ENCODE measurements at places on chromosomes 3 and 15.

DNA sequence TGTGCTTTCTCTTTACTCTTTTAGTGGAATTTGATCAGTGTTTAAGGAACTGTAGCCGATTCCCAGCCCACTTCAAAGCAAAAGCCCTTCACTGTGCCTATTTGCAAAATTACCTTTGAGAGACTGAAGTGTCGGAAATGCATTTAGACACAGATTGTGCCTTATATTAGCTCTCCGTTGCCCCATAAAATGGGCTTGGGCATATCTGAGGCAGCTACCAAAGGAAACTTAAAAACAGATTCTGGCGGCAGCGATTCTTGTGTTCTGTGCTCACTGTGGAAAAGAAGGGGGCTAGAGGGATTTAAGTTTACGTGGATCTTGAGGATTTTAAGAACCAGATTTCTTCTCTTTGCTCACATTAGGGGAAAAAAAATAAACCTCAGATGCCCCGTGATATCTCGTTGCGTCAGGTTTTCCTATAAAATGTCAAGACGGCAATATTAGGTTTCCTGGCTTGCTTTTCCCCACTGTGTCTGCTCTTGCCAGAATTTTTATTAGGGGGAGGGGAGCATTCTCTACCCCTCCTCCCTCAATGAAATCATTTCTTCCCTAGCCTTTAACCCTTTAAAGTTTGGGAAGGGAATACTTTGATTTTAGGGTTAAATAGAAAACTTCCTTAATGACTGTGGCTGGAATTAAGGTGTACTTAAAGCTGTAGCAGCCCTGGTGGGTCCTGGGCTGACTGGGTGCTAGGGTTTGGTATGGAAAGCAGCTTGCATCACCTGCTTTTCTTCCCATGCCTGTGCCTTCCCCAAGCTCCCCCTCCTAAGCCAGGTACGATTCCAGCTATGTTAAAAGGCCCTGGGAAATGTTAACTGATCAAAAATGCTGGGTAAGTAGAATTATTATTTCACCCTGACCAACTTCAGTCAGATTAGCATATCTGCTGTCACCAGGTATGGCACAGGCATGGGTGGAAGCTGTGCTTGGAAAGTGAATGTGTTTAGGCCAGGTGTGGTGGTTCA is 73.8 kb downstream of the SMAD3 start:
- DNase-seq: no peak

DNA sequence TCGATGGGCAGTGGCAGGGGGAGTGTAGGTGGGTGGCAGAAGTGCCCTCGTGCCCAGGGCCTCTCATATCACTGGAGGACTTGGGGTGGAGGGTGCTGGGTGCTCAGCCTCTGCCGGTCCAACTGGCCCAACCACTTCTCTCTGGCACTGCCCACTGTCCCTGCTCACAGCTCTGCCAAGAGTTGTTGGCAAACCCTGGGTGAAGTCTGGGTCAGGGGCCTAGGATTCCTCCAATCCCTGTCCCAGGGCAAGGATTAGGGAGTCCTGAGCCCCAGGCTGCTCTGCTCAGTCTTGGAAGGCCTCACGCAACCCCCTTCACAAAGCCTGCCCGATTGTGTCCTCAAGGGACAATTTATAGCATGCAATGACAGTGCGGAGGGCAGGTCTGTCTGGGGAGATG is 5.2 kb upstream of the PRKCD start:
- DNase-seq: no peak

GRCh38 chr15:92415639-92416297 is 22.1 kb downstream of the ST8SIA2 start:
- DNase-seq: no peak

- DNase-seq: peak; percentile 31
These were observed 426 bp downstream of the KAT2B start for GRCh38 chr3:20040548-20041196.

DNA sequence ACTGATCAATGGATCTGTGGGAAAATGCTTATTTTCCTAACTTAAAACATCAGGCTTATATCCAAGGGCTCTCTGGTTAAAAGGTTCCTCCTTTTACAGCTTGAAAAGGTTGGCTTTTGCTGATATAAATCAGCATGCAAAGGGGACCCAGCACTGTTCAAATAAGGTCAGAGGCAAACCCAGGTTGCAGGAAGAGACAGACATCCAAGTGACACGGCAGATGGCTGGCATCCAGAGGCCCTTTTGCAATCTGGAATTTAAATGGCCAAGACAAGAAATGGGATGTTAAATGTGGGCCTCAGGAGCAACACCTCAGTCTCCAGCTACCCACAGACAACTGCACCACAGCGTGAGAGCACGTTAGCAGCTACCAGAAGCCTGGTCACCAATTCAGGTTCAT is 6.3 kb downstream of the SH3BP5 start:
- DNase-seq: no peak

DNA sequence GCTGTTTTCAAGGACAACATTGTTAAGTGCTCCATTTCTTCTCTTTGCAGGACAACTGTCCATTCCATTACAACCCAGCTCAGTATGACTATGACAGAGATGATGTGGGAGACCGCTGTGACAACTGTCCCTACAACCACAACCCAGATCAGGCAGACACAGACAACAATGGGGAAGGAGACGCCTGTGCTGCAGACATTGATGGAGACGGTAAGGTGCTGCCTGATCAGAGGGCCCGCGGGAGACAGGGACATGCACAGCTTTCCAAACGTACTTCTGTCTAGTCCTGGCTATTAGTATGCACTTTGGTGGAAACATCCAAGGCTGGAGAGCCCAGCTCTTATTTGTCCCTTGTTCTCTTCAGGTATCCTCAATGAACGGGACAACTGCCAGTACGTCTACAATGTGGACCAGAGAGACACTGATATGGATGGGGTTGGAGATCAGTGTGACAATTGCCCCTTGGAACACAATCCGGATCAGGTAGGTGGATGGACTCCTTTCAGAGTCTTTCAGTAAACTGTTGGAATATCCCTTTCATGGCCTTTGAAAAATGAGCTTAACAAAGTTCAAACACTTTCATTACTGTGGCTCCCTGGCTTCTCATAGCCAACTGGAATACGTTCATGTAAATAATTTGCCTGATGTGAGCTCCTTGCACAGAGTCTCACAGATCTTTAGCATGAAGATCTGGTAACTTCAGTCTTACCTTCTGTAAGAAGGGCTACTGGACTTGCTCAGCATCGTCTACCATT is 10.4 kb downstream of the THBS1 start:
- DNase-seq: no peak

Data from stimulated activated CD4-positive, alpha-beta T cell treated with anti-CD3 and anti-CD28 coated beads, TNF-alpha, amount 100 ng/mL, for 4 hours (primary cell).